ENCODE measurements at places on chromosomes 4 and X.

DNA sequence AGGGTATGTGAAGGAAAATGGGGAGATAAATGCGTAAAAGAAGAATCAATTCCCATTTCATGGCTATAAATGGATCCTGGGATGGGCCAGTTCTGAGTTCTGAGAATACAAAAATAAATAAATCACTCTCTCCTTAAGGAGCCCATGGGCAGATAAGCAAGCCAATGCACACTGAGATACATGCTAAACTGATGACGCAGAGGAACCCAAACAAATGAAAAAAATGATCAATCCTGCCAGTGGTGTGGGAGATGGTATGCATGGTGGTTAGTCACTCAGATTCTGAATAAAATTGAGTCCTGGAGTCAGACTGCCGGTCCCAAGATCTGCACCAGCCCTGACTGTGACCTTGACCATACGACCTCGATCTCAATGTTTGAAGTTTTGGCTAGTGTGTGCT lies 59.7 kb downstream of the NEIL3 start:
- DNase-seq = no peak

GRCh38 chrX:44898411-44899221 lies 25.6 kb downstream of the KDM6A start:
- no peak for DNase-seq

DNA sequence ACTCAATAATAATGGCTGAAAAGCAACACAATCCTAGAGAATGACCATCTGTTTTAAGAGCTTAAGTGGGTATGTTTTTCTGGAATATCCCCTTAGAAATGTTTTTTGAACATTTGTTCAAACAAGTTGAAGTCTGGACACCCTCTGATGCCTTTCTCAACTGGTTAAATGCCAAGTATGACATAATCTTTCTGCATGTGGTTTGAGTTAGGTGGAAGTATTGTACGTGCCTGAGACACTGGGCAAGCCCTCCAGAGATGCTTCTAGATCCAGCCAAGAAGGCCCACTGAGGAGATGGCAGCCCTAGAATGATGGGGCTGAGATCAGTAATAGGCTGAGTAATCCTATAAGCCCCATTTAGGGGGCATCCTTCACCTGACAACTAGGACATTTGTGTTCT lies 493.1 kb downstream of the MAGEE1 start:
- DNase-seq = no peak

DNA sequence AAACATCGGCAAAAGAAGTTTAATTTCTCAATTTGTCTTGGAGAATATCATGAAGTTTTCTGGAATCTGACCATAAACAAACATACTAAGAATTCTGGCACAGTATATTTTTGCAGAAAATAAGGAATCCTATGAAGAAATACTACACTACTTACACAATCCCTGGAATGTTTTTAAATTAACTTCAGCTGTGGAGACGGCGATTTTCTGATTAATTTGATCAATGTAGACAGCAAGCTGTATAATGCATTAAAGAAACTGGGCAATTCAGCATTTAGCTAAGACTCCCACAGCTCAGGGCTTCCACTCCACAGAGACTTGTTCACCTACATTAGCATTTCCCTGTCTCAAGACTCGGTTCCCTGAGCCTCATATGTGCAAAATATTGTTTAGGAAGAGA lies 12.2 kb downstream of the EGFL6 start:
- no peak for DNase-seq

DNA sequence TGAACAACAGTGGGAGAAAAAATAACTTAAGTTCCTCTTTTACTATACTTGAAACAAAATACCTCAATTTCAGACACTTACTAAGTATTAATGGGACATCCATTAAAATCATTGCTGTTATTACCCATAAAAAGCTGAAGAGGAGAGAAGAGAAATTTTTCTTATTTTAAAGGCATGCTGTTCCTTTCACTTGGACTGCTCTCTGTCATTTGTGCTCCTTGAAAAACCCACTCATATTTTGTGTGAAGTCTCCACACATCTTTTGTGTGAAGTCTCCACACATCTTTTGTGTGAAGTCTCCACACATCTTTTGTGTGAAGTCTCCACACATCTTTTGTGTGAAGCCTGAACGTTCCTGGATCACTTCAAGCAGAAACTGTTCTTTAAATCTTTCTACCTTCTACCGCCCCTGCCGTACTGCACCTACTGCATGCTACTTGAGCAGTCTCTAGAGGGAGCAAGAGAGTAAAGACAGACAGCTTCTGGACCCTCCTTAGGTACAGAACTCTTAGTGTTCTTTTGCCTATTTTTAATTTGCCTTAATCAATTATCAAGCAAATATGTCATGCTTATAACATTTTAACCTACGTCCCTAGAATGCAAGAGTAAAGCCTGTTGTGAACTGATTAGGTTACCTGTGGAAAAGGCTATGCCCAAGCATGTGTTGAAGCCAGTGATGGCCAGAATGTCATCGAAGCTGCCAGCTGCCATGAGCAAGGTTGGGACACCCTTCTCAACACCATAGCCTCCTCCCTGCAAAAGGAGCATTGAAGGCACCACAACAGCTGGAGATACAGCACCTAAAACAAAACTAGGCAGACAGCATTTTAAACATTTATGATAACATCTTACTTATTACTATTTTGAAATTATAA lies 27.1 kb upstream of the SLC9B1 start:
- no peak for DNase-seq

DNA sequence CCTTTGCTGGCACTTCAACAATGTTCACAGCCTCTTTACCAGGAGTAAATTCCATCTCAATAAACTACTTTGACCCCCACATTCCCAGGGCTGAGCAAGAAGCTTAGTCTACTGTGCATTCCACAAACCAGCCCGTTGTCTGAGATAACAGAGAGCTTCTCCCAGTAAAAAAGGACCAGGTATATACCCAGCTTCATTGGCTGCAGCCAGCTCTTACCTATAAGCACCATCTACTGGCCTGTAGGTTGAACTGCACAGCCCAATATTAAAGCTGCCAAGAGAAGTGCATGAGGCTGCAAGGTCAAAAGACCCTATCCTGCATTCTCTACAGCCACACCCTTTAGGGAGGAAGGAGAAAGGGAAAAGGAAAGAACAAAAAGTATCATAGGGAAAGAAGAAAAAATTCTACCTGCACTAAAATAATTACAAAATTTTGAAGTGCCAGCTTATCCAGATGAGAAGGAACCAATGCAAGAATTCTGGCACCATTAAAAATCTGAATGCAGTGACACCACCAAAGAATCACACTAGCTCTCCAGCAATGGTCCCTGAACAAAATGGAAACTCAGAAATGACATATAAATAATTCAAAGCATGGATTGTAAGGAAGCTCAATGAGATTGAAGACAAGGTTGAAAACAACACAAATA lies 45.7 kb upstream of the INTU start:
- no peak for DNase-seq

GRCh38 chrX:140360284-140360683 lies 144.6 kb downstream of the SOX3 start:
- no peak for DNase-seq

- DNase-seq = no peak
Observed at GRCh38 chr4:52621567-52621966, 37.5 kb downstream of the USP46 start.
